Effector CD8-positive, alpha-beta T cell (primary cell): ENCODE measurements at places on chromosomes 5 and 9.

DNA sequence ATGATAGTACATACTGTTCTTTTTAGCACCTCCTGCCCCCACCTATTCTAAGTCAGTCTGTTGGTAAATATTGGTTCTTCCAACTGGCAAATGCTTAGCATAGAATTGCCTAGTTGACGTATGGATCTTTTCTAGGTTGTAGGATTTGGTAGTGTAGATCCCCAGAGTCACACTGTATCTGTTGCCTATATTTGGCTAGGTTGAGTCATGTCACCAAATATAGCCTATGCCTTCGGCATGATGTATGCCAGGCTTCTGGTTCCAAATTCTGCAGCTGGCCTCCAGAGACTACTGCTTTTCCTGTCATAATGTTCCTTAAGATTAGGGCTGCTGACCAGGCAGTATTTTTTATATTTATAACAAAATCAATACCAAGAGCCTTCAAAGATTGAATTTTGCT is 38.2 kb downstream of the CPEB4 start:
- no peak for DNase-seq

GRCh38 chr5:176854164-176854563 is 43.8 kb downstream of the UNC5A start:
- no peak for DNase-seq

GRCh38 chr5:57805170-57805569 is 322.6 kb upstream of the ACTBL2 start:
- DNase-seq, result no peak

DNA sequence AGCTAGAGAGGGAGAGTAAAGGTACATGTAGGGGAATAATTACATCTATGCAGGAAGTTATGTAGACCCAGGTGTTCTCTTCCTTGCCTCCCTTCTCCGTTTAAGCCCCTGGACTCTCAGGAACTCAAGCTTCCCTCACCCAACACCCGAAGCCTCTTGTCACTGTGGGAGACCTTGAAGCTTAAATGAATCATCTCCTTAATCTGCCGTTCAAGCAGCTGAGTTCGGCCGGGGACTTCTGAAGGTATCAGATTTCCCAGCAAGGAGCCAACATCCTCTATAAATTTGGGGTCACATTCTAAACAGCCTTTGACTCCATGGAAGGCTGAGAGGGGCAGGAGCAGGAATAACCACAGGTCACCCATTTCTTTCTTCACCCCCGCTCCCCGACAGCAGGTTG is 412 bp downstream of the IZUMO3 start:
- DNase-seq, result no peak

GRCh38 chr5:32138839-32139493 is 35.2 kb downstream of the GOLPH3 start:
- no peak for DNase-seq

DNA sequence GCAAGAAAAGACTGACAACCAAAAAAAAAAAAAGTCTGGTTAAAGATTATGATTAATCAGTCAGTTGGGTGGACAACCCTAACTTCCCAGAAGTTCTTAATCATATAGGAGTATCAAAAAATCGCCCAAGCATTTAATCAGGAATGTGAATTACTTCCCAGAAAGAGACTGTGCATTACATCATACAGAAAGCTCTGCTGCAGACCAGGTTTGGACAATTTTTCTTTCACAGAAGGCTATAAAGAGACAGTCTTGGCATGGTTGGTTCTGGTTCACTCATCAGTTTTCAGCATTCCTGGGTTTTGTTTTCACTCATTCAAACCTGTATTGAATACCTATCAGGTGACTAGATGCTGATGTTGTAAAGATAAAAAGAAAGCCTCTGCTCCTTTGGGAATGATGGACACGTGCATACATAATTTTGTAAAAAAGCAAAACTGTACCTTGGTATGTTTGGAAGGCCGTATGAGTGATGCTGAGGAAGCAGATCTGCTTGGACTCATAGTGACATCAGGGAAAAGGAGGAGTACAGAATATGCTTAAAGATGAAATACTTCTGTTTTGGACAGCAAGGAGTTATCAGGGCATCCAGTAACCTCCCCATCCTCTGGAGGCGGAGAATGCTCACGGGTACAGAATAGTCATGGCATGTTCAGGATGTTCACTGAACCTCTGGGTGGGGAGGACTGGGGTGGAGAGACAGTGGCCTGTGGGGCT is 178.4 kb downstream of the GNA14 start:
- DNase-seq, result no peak

DNA sequence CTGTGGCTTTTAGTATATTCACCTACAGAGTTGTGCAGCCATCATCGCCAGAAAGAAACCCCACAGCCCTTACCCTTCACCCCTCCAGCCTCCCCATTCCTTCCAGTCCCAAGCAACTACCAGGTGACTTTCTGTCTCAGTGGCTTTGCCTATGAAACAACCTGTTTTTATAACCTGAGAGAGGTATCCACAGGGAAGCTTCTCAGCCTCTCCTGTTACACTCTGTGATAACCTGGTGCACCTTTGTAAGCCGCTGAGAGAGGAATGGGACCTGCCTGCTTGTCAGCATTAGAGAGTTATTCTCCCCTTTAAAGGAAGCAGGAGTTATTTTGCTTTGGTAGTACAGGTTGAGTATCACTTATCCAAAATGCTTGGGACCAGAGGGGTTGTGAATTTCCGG is 93.6 kb downstream of the TRIO start:
- no peak for DNase-seq

DNA sequence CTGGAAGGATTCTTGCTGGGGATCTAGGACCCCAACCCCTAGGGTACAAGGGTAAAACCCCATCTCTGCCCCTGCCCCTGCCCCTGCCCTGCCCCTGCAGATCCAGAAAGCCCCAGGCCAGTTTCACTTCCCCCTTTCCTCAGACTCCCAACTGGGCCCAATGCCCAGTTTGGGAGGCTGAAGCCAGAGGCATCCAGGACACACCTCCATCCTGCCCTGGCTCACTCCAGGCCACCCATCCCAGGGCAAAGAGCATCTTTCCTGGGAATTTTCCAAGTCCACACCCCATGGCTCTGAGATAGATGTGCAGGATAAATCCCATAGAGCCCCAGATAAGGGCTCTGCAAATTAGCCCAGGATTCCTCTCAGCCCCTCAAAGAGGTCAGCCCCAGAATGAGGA is 17.4 kb downstream of the CNTFR start:
- no peak for DNase-seq

GRCh38 chr5:39208471-39208870 is 10.9 kb downstream of the FYB1 start:
- DNase-seq, result no peak

GRCh38 chr9:100602342-100602801 is 24.5 kb downstream of the CAVIN4 start:
- DNase-seq, result no peak

- no peak for DNase-seq
Measured at GRCh38 chr9:133777068-133777791, 39.1 kb upstream of the SARDH start.

GRCh38 chr9:18208166-18209059 is 265.5 kb upstream of the ADAMTSL1 start:
- DNase-seq, result no peak

- no peak for DNase-seq
Measured at GRCh38 chr5:73694089-73694488, 68.1 kb downstream of the ARHGEF28 start.

GRCh38 chr5:122366501-122366900 is 54.5 kb downstream of the SNCAIP start:
- no peak for DNase-seq

DNA sequence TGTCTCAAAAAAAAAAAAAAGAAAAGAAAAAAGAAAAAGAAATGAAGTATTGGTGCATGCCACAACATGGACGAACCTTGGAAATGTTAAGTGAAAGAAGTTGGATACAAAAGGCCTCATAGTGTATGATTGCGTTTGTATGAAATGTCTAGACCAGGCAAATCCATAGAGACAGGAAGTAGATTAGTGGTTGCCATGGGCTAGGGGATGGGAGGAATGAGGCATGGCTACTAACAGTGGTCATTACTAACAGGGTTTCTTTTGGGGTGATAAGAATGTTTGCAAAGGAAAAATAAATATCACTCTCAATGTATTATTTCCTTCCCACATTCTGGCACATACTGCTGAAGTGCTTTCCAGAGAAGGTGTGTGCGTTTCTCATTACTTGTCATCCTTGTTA is 44.1 kb downstream of the UGCG start:
- no peak for DNase-seq

GRCh38 chr5:159010661-159011442 is 88.9 kb downstream of the EBF1 start:
- DNase-seq, result no peak

DNA sequence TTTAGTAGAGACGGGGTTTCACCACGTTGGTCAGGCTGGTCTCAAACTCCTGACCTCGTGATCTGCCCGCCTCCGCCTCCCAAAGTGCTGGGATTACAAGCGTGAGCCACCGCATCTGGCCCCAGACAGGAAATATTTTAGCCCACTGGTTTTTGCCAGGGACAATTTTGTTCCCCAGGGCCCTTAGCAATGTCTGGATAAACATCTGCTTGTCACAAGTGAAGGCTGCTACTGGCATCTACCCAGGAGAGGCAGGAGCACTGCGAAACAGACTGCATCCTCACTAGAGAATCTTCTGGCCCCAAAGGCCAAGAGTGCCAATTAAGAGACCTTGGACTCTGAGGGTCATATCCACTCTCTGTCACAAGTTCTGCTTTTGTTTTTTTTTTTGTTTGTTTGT is 2.4 kb upstream of the TPRN start:
- DNase-seq, result no peak

- no peak for DNase-seq
Measured at GRCh38 chr9:8649160-8649559, 849.6 kb upstream of the DMAC1 start.

GRCh38 chr5:161544350-161544765 is 2.2 kb downstream of the GABRB2 start:
- no peak for DNase-seq

DNA sequence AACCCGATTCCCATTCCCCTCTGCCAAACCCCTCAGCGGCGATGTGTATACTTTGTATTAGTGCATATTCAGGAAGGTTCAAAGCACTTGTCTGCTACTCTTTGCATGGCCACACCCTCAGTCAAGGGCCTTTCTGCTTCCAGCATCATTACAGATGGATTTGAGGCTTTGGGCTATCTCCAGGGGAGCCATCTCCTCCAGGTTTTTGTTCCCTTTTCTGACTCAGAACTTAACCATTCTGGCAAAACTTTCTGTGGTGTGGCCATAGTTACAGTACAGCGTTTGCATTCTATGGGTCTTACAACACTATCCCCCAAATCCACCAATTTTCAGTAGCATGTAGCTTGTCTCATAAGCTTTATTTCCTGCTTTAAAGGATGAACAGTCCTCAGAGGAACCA is 36.0 kb upstream of the SVEP1 start:
- DNase-seq, result no peak

DNA sequence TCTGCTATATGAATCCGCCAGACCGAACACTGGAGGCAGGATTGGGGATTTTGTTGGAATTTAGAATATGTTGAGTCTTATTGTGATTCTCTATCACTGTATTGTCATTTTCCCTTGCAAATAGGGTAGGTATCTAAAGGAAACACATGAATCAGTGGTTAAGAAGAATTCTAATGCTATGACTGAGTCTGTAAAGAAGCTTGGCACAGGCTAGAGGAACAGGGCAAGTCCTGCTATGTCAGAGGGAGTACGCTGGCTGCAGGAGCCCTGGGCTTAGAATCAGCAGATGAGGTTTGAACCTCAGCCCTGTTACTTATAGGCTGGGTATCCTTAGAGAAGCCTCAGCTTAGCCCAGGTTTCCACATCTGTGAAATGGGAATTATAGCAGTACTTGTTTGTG is 198.1 kb downstream of the NR3C1 start:
- DNase-seq, result no peak

- no peak for DNase-seq
Measured at GRCh38 chr9:88810826-88811225, 180.4 kb upstream of the S1PR3 start.

- no peak for DNase-seq
Measured at GRCh38 chr5:157821822-157822622, 36.9 kb downstream of the CLINT1 start.

DNA sequence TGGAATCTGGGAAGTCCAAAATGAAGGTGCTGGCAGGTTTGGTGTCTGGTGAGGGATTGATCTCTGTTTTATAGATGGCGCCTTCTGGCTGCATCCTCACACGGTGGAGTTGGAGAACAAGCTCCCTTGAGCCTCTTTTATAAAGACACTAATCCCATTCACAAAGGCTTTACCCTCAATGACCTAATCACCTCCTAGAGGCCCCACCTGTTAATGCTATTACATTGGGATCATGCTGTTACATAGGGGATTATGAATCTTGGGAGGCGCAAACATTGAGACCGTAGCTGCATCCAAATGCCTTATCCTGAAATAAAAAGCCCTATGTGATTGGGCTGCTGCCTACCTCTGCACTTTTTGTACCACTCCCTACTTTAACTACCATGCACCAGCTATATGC is 197.1 kb upstream of the HMHB1 start:
- DNase-seq, result no peak

DNA sequence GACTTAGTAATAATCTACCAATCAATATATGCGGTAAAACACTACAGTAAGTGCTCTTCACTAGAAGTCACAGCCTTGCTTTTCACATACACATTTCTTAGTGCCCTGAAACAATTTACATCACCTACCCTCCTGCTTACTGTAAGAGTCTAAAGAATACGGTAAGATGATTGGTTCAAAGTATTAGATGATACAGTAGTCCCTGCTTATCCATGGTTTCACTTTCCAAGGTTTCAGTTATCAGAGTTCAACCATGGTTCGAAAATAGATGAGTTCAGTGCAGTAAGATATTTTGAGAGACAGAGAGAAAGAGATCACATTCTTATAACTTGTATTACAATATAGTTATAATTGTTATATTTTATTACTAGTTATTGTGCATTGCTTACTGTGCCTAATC is 83.0 kb downstream of the CPLANE1 start:
- no peak for DNase-seq

GRCh38 chr9:77582525-77582924 is 65.6 kb downstream of the GNA14 start:
- DNase-seq, result no peak

- DNase-seq, result no peak
Measured at GRCh38 chr9:127050152-127050551, 72.3 kb downstream of the ANGPTL2 start.

GRCh38 chr5:54455413-54456157 is at the start of gene HSPB3:
TSS of gene HSPB3 (plus strand) at chr5:54455699. CDS start at chr5:54455790, 91 bp downstream.
- DNase-seq, result no peak

DNA sequence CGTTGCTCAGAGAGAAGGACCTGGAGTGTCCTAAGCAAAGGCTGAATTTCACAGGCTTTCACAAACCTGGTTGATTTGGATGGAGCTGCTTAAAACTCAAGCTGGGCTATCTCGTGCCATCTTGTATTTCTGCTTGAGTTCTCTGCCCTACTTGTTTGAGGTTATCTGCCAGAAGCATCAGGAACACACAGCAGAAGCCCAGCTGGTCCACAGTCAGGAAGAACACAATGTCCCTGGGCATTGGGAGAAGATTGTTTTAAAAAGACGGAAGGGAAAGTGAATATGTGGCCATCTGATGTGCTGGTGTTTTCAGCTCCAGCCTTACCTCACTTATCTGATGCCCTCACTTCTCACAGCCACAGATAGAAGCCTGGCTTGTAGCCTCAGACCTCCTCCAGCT is 32.9 kb upstream of the SLC36A1 start:
- no peak for DNase-seq
